ENCODE measurements at places on chromosomes 11 and 22. TPM values are rescaled to one million over a fixed set of nuclear protein-coding genes. Genes with fewer than 3 reads are reported as not detected.

VPREB1 gene
- total RNA-seq = not detected

MS4A4A gene
- total RNA-seq = not detected

TUBA8 gene
- total RNA-seq = 0.72 TPM

SHISA8 gene
- total RNA-seq = 0.18 TPM

MRGPRX4 gene
- not detected for total RNA-seq

RCOR2 gene
- 1.3 TPM for total RNA-seq

SMC1B gene
- total RNA-seq = 0.03 TPM

Measured in A549 treated with CORT108297 at 1 μM for 4 hours (cell line).